ENCODE measurements at places on chromosomes 5 and 9.

DNA sequence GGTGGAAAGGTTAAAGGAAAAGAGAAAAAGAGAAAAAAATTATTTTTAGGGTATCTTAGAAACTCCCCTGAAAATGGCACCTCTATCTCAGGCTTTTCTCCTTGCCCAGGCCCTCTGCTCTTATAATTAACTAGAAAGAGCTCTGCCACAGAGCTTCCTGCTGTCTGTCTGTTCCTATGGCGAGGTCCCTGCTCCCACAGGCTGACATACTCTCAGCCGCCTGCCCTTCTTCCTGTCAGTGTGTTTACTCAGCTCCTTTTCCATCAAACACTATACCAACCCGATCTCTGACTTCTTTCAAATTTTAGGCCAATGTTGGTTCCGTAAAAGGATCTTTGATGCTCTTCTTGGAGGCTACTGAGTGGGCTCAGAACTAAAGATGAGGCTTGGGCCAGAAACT is 482.6 kb downstream of the DMAC1 start:
- no peak for DNase-seq

- DNase-seq, result no peak
These were observed 105.2 kb downstream of the DPYSL3 start for GRCh38 chr5:147404706-147405105.

DNA sequence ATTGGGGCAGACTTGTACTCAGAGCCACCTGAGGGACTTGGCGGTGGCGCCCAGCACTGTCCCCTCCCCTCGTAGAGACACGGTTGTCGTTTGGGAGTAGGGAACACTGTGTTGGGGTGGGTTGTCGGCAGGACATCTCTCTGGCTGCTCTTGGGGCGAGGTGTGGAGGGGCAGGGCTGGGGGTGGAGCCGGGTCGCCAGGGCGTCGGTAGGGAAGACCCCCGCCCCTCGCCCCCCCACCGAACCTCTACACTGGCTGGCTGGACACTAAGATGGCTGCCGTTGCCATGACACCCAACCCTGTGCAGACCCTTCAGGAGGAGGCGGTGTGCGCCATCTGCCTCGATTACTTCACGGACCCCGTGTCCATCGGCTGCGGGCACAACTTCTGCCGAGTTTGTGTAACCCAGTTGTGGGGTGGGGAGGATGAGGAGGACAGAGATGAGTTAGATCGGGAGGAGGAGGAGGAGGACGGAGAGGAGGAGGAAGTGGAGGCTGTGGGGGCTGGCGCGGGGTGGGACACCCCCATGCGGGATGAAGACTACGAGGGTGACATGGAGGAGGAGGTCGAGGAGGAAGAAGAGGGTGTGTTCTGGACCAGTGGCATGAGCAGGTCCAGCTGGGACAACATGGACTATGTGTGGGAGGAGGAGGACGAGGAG is 778 bp downstream of the TRIM41 start:
- no peak for DNase-seq

- no peak for DNase-seq
These were observed 308.1 kb upstream of the ADCY2 start for GRCh38 chr5:7087719-7088297.

- no peak for DNase-seq
These were observed 214.2 kb upstream of the ZNF462 start for GRCh38 chr9:106648799-106649198.

DNA sequence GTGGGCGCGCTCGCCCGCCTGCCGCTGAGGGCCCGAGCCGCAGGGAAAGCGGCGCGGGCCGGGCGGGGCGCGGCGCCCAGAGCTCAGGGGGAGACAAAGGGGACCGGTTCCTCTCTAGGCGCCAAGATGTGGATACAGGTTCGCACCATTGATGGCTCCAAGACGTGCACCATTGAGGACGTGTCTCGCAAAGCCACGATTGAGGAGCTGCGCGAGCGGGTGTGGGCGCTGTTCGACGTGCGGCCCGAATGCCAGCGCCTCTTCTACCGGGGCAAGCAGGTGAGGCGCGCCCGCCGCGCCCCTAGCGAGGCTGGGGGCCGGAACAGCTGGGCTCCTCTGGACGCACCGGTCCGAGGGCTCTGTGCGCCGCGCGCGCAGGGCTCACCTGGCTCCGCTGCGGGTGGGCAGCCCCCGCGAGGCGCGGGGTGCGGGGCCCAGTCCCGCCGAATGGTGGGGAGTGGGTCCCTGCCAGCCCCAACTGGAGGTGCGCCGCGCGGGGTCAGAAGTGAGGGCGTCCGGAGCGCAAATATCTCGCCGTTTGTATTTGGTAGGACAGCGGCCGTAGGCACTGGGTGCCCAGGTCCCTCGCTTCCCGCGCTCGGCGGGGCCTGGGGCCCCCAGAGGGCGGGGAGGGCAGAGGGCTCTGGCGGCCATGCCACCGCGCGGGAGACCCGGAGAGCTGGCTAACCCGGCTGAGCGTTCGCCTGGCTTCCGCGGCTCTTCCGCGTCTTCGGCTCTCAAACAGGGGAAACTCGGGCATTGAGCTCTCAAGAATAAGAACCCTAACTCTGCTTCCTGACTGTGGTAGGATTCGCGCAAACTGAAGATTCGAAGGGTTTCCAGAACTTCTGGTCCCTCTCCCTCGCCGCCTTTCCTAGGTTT is 607 bp downstream of the UHRF2 start:
- peak; percentile 28 for DNase-seq

DNA sequence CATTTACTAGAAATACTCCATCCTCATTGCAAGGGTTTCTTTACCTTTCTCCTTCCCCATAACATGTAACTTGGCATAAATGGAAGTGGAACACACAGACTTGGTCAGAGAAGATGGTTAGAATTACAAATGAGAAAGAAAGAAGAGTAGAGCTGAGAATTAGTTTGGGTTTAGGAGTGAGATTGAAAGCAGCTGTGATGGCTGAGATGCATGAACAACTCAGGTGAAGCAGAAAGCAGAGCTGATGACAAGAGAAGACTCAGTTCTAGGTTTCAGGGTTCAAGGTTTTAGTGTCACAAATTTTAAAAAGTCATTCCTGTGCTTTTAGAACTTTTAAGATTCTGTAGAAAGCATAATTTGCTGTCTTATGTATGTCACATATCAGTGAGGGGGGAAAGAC is 54.0 kb downstream of the TMEM161B start:
- no peak for DNase-seq

GRCh38 chr9:134698587-134699342 is 57.2 kb downstream of the COL5A1 start:
- peak; percentile 69 for DNase-seq

DNA sequence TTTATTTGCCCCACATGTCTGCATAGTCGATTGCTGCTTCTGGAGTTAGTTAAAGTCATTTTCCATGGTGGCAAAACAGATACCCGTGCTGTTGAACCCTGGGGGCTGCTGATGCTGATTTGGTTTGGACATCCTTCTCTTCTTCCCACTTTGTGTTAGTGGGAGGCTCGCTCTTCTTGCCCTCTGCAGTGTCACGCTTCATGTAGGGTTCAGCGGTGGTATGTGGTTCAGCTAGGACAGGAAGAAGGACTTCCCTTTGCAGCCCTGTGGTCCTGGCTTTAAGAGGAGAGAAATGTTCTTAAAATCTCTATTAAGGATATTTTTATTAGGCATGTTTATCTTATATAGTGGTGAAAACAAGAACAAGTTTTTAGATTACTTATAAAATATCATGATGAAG is 36.2 kb downstream of the SLC36A1 start:
- DNase-seq, result no peak

DNA sequence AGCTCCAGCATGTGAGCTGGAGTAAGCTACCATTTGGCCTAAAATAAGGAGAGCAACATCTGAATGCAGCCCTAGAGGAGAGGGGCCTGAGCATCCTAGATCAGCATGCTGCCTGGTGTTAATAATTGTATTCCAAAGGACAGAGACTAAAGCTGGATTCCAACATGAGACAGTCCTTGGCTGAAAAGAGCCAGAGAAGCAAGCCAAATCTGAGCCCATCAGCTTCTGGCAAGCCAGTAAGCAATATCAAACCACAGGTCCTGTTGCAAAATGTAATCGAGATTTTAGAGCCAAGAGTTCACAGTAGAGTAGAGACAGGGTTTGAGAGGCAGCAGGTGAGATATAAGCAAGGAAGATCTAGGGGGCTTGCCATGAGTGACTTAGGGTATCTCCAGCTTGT is 42.3 kb upstream of the DMAC1 start:
- no peak for DNase-seq

DNA sequence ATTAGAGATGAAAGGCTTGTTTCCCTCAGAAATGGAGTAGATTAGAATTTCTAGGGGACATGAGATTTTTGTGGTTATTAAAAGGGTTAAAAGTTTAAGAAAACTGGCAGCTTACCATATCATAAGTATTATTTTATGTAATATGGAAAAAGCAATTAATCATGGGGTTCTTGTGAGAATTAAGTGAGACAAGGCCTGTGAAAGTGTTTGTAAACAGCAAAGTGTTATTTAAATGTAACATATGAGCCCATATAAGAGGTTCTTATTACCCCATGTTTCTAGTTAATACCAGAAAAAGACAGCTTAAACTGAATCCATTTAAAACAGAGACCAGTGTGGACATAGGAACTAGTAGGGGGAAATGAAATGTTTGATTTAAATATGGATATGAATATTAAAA is 241.1 kb upstream of the PIK3R1 start:
- DNase-seq, result no peak

DNA sequence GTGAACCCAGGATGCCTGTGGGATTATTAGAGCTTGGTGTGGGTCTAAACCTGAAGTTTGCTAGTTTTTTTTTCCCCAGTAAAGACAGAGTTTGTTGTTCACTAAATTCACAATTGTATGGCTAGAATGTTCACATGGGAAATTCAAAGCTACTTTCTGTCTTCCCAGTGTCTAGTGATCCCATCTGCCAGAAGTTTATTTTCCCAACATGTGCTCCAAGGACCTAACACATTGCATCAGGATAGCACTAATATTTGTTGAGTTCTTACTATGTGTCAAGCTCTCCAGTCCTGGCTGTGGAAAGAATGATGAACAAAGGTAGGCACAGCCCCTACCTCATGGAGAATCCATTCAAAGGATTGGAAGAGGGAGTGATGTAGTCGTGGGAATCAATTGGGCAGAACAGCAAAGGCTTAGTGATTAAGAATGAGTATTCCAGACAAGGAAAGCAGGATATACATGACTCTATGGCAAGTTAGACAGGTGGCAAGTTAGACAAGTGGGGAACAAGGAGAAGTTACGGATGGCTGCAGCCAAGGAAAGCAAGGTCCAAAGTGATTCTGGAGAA is 521.5 kb upstream of the WWC1 start:
- no peak for DNase-seq

DNA sequence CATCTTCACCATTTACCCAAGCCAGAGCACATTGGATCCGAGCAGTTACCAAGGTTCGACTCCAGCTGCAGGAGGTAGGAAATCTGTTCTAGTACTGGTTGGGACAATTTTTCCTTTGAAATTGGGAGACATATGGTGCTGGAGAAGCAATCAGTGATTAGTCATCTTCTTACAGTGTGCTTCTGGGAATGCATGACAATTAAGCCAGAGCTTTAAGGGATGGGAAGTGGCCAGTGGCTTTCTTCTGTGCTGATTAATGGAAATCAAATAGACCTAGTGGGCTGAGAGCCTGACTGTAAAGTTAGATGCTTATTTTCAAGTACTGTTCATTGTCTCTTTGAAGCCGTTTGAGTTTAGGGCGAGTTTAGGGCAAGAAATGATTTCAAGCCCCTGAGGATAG is 152.1 kb downstream of the UNC13B start:
- no peak for DNase-seq

DNA sequence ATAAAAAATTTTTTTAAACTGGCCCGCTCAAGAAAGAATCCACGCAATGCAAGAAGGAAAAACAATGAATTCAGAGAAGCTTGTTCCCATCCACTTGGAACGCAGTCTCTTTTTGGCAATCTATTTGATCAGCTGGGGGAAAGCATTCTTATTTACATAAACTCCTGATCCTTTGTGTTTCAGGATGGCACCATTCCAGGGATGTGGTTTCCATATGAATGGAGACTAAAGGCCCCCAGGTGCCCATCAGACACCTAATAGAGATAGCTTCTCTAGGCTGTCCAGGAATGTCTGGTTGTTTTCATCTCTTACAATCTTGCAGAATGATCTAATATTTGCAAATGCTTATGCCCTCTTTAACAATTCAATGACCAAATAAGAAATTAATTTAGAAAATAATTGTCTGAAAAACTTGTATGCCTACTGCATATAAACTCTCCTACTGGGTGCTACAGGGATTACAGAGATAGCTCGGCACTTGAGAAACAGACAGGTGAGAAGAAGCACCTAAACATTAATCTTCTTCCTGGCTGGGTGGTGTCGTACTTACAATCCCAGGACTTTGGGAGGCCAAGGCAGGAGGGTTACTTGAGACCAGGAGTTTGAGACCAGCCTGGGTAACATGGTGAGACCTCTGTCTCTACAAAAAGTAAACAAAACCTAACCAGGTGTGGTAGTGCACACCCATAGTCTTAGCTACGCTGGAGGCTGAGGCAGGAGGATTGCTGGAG is 3.0 kb upstream of the RASGRF2 start:
- no peak for DNase-seq

DNA sequence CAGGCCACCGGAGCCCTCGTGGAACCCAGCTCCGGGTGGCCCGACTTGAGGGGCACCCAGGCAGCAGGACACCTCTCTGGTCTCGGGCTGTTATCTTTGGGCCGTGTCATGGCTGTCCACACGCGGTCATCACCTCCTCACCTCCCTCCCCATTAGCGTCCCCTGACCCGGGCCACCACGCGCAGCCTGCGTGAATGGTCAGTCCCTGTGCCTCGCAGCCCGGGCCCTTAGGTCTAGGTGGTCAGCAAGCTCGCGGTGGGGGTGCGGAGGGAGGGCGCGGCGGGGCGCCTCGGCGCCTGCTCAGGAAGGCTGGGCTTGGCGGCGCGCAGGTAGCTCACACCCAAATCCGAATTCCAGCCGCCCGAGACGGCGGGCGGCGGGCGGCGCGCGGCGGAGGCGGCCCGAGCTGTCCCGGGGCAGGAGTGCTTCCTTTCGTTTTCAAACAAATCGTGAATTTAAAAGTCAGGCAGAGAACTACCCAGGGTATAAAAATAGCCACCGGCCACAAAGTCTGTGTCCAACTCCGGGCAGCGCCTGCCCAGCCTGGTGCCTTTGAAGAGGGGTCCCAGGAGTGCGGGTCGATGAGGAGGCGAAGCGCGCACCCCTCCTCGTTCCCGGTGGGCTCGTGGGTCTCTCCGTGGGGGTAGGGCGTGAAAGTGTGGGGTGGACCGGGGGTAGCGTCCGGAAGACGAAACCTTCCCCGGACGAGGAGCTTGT is 1.0 kb upstream of the RXRA start:
- no peak for DNase-seq

DNA sequence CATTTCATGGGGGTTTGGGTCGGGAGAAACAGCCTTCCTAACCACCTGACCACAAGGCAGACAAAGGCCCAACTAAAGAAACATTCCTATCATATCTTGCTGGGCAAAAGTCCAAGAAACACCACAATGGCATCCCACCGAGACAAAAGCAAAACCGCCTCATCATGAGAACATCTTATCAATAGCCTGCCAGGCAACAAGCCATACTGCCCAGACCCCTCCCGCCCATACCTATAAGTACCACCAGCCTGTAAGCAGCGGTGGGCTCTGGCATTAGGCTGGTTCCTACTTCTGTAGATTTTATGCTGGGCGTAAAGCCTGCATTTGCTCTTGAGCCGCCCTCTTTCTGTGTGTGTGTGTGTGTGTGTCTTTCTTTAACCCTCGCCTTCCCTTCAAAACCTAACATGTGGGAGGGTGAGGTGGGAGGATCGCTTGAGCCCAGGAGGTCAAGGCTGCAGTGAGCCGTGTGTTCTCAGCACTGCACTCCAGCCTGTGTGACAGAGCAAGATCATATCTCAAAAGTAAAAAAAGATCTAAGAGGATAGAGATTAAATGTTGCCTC is 56.9 kb downstream of the PDE6A start:
- no peak for DNase-seq

GRCh38 chr9:32385152-32385884 is 875 bp downstream of the ACO1 start:
- DNase-seq, result no peak

Data from stimulated activated CD4-positive, alpha-beta T cell treated with anti-CD3 and anti-CD28 coated beads, Interleukin-2, amount 100 ng/mL, for 48 hours (primary cell).